ENCODE measurements at places on chromosomes 7 and 10.

GRCh38 chr7:23895666-23896096 lies 185.7 kb downstream of the STK31 start:
- DNase-seq: peak; percentile 67

DNA sequence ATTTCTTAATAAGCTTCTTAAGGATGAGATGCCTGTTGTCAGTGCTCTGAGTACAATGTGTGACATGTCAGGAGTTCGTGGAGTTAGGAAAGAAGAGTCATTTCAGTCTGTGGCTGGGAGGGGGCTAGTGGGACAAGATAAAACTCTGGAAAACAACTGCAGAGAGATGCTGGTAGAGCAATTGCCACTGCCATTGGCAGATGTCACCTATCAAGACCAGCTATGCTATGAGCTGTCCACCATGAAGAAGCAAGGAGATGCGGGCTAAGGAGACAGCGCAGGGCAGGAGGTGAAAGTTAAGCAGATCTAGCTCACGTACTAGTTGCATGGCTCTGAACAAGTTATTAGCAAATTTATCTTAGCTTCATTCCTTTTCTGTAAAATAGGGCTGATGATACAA lies 756.7 kb downstream of the KCNMA1 start:
- DNase-seq: no peak

DNA sequence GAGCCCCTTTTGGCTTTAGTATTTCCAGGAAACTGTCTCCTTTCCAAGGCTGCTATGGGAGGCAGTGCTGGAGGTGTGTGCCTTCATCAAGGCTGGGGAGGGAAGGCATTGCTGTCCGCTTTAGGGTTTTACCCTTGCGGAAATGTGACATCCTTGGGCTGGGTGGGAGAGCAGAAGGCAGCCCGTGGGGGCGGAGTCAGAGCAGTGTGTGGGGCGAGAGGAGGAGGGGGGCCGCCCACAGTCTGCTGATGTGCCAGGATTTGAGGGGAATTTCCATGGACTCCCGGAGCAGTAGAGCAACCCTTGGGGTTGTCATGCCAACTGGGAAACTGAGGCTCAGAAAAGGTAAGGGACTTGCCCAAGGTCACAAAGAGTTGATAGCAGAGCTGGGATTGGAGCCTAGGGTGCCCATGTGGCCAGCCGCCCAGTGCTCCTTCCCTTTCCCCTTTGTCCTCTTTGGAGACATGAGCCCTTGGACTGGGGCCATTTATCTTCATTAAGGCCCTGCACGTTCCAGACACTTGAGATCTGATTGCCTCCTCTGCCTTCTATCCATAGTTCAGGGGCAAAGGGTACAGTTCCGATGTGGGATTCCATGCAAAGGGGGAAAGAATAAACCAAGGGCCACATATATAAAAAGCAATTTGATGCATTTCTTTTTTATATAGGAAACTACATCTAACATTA lies 22.2 kb downstream of the TSPAN15 start:
- no peak for DNase-seq

DNA sequence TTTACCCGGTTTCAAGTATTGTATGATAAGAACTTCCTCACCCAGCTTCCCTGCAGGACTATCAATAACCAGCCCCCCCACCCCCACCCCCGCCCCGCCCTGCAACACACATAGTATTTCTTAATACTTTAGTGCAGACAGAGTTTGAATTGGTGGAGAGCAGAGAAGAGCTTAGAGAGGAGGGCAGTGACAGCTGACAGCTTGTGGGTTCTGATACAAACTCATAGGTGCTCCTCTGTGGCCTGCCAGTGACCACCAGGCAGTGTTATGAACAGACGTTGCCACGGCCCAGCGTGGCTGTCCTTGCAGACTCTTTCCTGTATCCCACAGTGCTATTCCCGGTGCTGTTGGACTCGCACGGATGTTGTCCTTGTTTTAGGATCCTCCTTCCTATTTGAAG lies 186.9 kb upstream of the ADO start:
- no peak for DNase-seq

GRCh38 chr10:13528123-13528874 lies 515 bp downstream of the BEND7 start:
- DNase-seq: no peak

- DNase-seq: peak; percentile 62
These were observed 30.5 kb downstream of the ABCB1 start for GRCh38 chr7:87570178-87570577.

DNA sequence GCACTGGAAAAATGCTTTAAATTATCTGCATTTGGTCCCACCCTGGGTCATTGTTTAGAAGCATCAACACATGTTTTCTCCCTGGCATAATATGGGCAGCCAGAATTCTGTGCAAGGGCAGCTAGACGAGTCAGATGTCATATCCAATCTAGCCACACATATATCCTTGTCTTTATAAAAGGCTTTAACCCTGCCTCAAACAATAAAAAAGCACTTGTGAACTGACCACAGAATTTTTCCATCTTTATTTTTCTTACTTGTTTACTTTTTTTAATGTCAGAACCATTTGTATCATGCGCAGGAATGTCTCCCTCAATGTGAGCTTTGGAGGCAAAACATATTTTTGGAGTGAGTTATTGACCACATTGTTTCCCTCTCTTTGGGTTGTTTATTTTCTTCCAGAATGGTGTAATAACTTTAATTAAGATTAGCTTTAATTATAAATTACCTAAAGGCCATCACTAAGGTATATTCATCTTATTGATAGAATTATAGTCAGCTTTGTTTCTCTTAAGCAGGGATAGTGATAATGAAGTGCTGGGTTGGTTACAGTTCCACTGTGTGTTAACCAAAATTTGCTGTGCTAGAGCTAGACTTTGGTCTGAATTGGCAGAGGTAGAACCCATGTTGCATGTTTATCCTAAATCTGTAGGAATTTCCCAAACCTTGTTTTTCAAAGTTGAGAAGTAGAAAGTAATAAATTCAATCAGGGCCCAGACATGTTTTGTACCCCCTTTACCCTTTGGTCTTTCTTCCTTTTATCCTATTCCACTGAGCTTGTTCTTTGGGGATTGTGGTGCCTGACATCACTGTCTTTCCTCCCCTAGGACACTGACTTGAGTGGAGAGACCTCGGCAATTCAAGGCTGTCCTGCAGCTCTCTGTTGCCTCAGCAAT lies 1078.4 kb downstream of the KCNMA1 start:
- peak; percentile 64 for DNase-seq

GRCh38 chr7:129184981-129185670 lies 3.3 kb upstream of the SMO start:
- DNase-seq: peak; percentile 22
